ENCODE measurements at places on chromosomes 16 and 17. TPM values are rescaled to one million over a fixed set of nuclear protein-coding genes. Genes with fewer than 3 reads are reported as not detected.

The ICAM2 gene
- total RNA-seq, result 158 TPM

The CCR7 gene
- total RNA-seq, result 268 TPM

The HCRT gene
- total RNA-seq, result not detected

The PPL gene
- not detected for total RNA-seq

The SYCE1L gene
- total RNA-seq, result 16.0 TPM

The SLC12A3 gene
- total RNA-seq, result not detected

DNA sequence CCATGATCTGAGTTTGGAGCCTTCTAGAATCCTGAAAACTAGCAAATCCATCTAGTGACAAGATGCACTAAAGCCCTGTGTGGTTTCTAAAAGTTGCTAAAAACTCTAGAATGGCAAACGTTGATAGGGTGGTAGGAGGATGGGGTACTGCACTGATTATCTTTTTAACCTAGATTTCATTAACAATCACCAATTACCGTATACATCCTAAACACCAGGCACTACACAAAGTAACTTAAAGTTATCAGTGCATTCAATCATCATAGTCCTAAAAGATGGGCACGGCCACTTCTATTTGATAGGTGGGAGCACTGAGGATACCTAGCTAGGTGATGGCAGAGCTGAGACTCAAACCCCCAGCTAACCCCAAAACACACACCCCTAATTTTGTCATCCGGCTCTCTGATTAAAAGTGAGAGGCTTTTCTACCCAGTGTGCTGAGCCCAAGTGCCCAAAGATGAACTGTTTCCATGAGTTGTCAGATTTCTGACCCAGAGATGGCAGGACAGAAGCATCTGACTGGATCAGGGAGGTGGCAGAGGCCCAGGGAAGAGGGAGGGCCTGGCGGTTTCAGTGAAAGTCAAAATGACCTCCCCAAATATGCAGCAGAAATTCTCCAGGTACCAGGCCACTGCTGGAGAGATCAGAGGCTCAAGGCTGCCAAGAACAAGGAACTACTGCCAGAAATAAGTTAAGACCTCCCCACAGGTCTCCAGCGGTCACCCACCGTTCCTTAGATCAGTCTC, 396.8 kb downstream of the SOX9 start:
- DNase-seq, result no peak

DNA sequence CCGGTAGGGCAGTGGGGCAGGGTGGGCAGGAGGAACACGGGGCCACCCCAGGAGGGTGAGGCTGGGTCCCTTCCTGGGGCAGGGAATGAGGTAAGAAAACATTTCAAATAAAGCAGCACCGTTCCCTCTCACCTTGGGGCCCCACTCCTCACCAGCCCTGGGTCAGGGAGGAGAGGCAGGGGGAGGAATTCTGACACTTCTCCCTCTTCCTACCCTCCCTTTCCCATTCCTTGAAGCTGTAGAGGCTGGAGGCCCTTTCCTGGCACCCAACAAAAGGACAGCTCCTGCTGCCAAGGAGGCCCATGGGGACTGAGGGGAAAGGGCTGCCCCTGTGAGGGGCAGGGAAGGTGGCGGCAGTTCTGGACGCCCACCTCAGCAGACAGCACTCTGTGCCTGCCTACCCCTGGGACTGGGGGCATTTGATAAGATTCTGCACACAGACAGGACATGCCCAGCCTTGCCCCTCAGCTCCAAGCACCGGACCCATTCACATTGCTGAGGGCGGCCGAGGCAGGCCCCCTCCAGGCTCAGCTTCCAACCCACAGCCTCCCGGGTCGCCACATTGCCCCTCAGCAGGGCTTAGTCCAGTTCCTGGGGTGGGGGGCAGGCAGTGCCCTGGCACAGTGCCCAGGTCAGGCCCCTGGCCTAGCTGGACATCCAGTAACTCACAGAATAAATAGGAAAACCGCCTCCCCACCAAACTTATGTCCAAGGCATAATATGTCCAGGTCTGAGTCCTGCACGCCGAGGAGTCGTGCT, 6.2 kb downstream of the ATXN7L3 start:
- no peak for DNase-seq

DNA sequence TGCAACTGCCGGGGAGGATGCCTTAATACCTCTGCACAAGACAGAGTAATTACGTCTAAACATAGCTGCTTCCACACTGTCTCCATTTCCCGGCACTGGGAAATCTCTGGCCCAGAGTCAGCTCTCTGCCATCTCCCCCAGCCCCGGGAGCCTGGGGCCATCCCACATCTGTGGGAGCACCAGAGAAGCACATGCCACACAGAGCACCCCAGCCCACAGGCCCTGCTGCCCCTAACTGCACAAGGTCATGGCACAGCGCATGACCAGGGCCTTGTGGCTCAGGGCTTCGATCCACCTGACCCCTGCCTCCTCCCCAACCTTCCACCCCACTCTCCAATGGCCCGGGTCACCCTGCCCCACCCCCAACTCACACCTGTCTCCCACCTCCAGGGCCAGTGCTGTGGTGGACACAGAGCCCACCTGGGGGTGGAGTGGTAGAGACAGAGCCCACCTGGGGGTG, 36.6 kb upstream of the RBFOX3 start:
- no peak for DNase-seq

DNA sequence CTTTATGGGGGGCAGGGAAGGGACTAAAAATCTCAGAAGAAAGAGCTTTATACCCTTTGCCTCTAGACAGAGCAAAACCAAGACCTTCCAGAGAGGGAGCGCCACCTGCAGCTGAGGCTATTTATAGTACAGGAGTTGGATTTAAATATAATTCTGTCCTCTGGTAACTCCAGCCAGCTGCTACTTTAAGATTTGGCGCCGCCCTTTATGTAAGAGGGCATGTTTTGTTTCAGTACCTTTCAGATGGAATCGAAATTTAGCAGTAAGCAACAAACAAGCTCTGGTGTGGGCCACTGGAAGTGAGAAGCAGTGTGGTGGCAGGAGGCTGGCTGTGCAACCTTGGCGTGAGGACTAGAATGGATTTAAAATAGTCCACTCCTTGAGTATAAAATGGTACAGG, 5.2 kb upstream of the GUCY2D start:
- DNase-seq, result peak; percentile 25

DNA sequence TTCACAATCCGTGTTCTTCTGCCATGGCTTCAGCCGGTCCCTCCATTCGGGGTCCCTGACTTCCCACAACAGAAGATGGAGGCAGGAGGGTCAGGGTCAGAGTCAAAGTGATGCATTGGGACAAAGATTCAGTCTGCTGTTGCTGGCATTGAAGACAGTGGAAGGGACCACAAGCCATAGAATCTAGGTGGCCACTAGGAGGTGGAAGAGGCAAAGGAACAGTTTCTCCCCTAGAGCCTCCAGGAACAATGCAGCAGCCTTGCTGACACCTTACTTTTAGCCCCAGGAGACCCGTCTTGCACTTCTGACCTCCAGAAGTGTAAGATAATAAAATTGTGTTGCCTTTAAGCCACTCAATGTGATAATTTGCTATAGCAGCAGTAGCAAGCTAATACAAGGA, 55.9 kb downstream of the MFSD11 start:
- DNase-seq, result no peak

GRCh38 chr17:4895657-4896331, 3.5 kb upstream of the C17orf107 start:
- DNase-seq, result no peak

DNA sequence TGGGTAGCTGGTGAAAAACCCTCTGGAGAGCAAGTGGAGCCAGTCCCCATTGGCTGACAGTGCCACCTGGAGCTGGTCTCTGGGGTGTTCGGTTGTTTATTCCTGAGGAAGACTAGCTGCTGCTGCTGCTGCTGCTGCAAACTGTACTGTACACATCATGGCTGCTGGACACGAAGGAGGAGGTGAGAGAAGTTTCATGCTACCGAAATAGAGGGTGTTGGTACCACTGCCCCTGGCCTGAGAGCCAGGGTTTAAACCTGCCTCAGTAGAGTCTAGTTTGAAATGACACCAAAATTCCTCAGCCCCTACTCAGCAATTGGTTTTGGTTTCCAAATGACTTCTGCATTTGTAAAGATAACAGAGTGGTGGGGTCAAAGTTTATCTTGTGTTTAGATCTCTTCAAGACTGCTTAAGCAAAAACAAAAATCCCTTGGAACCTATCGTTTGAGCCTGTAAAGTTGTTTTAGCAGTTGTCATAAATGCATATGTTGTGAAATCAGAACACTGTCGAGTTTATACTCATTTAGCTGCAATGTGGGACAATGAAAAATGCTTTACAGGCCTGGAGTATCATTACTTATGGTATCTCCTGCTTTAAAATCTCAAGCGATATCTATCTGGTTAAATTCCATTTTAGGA, 40.8 kb downstream of the CYB5B start:
- peak; percentile 44 for DNase-seq

GRCh38 chr17:76511668-76512365, 10.6 kb upstream of the RHBDF2 start:
- DNase-seq, result peak; percentile 48

GRCh38 chr16:58422809-58423208, 30.5 kb downstream of the GINS3 start:
- DNase-seq, result no peak

GRCh38 chr16:471353-472198, 46.1 kb downstream of the RAB11FIP3 start:
- DNase-seq, result no peak

GRCh38 chr17:45036691-45037090, 14.7 kb downstream of the DCAKD start:
- no peak for DNase-seq

GRCh38 chr17:29571883-29572681, 3.6 kb downstream of the TP53I13 start:
- DNase-seq, result no peak

DNA sequence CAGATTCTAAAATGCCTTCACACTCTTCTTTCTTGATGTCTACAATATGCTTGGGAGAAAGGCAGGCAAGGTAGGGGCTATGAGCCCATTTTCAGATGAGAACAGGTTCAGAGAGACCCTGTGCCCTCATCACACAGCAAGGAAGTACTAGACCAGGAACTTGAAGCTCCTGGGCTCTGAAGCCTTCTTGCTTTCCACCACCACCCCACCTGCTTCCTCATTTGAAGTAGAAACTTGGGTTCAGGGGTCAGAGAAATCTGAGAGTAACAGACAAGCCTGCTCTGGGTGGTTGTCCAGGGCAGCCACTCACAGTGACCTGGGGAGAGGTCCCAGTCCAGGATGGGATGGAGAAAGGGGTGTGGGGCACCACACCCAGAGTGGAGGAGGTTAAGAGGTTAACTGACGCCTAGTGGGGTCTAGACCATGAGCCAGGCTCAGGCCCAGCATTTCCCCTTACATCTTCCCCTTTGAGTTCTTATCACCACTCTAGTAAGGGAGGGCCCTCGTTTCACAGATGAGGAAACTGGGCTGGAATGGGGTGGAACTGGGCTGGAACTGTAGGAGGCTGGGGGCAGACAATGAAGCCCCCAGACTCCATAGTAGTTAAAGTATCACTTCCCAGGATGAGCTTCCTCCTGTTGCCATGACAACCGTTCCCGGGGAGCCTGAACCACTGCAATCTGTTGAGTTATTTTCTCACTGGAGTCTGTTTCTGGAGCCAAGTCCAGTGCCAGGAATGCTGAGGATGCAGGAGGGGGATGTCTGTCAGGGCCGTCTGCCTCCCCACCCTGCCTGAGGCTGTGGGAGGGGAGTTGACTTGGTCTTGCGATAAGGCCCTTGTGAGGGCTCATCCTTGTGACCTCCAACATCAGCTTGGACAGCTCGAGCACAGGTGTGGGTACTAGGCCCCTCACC, 16.2 kb upstream of the PHF12 start:
- no peak for DNase-seq

DNA sequence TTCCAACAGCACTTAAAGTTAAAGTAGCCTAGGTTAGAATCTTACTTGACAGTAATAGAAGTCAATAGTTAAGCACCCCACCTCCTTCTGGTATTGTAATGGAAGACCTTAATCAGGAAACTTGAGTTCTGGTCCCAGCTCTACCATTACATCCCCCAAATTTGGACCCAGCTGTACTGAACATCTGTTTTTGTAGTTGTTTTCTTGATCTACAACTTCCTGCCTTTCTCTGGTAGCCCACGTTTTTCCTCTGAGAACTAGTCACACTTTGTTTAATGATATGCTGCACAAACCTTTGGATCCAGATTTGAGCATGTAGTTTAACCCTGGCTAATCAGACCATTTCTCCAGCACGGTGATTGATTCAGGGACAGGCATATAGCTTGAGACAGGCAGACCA, 505.0 kb downstream of the HS3ST4 start:
- DNase-seq, result no peak

DNA sequence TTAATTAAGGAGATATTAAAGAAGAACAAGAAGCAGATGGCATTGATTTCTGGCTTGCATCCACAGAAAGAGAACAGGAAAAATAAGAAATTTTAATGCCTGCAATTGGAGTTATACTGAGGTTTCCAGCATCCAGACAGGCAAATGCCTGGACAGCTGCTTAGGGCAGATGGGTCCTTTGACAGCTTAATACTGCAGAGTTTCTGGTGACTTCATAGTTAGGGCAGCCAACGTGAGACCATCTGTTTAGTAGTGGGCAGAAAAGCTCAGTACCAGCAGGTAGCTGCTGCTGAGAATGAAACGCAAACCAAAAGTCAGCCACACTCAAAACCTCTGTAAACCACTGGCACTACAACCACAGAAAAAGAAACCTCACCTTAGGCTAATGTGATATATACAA, 109.8 kb downstream of the CDK5R1 start:
- DNase-seq, result no peak

DNA sequence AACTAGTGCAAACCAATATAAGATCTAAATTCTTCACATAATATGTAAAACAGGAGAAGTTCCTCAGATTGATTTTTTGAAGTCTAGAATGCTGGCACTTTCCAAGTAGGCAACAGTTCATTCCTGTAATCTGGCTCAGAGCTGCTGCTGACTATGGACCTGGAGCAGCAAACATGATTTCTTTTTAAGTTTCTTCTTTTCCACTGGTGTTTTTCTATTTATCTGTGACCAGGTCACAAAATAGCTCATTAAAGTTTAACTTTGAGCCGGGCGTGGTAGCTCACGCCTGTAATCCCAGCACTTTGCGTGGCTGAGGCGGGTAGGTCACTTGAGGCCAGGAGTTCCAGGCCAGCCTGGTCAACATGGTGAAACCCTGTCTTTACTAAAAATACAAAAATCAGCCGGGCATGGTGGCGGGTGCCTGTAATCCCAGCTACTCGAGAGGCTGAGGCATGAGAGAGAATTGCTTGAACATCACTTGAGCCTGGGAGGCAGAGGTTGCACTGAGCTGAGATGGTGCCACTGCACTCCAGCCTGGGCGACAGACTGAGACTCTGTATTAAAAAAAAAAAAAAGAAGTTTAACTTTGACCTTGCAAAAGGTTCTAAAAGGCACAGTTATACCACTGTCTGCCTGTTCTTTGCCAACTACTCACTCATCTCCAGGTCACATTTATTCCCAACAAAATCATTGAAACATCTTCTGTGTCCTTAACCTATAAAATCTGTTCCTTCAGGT, 29.4 kb upstream of the SLC13A2 start:
- DNase-seq, result no peak
